Activated naive CD4-positive, alpha-beta T cell treated with anti-CD3 and anti-CD28 coated beads, Interleukin-2, amount 50 U/mL, for 16 hours (primary cell): ENCODE measurements at places on chromosomes 7 and 10.
A peak's percentile ranks its signal among the peaks of the same experiment; 100 is the strongest.

GRCh38 chr7:40658729-40659128 is 523.9 kb downstream of the SUGCT start:
- DNase-seq: no peak

DNA sequence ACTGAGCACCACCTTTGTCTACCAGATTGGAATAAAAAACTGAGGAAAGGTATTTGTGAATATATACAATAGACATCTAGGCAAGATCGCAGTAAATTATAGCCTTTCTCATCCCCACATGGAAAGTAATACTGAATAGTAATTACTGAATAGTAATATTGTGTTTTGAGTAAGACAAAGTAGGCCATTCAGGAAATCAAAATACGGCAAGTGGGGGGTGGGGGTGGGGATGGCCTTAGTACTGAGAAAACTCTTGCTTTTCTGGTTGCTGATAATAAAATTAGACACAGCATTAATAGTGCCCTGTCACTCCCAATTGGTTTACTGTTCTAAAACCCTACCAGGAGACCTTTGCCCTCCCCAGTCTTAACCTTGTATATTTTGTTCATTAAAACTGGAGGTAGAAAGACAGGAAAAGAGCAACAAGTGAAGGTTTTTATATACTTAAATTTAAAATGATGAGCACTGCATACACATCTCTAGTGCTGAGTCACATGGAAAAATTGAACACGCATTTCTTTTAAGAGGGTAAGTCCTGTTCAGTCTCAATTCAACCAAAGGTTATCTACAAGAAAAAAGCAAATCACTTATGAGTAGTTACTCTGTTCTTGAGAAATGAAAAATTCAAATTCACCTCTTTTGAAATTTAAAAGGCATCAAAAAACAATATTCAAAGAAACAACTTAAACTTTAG is 65.6 kb downstream of the IGF2BP3 start:
- no peak for DNase-seq

GRCh38 chr7:22356701-22357310 is at the start of gene RAPGEF5:
RAPGEF5 (minus strand) TSS chr7:22357154; CDS start chr7:22357060, 94 bp downstream.
- DNase-seq: no peak

DNA sequence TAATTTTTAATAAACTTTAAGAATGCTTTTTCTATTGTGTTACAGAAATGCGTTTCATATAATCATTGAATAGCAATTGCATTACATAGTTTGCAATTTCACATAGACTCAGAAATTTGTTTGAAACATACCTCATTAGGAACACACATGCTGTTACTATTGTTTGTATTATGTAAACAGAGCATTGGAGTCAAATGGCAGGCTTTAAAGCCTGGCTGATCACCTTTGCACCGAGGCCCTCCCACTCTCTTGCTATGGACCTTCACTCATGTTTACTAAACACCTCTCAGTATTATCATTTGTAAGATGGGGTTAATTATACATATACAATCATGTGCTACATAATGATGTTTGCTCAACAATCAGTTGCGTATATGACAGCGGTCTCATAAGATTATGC is 203.6 kb upstream of the NPSR1 start:
- no peak for DNase-seq

- no peak for DNase-seq
Measured at GRCh38 chr10:59167512-59167911, 8.9 kb upstream of the PHYHIPL start.

DNA sequence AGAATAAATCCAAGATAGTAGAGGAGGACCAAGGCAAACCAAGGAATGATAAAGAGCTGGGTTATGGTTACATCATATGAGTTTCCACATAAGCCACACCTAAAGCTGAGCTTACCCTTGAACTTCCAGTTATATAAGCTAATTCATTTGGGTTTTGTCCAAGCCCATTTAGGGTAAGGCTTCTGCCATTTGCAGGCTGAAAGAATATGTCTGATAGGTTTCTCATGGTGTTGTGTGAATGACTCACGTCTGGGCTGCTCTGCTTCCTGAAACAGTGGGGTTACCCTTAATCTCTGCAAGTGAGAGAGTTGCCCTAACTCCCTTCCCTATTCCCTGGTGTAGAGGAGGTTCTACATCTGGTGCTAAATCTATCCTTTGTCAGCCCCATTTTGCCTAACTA is 60.8 kb downstream of the PTTG1IP2 start:
- DNase-seq: no peak

DNA sequence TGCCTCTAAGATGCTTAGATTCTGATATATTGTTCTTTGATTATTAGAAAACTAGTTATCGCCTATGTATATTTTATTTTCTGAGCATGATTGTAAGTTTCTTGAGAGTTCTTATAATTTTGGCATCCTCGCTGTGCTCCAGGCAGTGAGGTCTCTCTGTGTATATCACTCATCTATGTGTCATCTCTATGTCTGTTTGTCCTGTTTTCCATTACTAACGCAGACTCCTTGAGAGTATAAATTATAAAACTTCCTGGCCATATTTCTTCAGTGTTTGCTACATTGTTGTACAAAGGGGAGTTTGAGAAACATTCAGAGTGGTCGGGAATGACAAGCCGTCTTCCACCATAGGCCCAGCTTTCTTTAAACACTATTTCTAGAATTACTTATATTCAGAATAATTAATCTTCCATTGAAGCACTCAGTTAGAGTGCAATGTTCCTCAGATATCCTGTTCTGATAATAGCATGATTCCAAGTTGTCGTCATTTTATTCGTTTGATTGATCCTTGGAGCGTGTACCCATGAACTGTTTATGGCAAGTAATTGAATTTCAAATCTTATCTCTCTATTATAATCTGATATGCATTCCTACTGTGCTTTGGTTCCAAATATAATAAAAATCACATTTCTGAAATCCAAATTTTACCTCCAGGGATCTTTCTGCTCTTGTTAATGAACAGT is 206.6 kb downstream of the BAMBI start:
- DNase-seq: no peak

DNA sequence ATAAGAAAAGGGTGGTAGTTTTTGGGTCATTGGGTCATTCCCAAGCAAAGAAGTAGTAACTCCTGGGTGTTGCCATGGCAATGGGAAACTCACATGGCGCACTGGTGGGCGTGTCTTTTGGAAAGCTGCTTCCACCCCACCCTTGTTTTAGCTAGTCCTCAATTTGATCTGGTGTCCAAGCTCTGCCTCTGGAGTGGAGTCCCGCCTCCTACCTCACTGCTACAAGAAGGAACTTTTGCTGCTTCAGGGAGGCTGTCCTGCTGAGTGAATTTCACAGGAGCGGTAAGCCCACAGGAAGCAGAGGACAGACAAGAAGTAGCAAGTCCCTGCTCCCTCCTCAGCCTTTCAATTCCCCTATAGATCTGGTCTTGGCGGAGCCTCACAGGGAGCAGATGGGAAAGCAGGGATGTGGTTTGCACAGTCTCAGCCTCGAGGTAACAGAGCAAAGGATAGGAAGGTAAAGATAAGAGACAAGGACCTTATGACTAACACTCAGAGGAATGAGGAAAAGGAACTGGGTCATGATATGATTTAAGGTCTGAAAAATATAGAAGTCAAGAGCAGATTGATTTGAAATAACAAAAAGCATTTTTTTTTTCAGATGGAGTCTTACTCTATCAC is 700.3 kb downstream of the TNS3 start:
- no peak for DNase-seq

DNA sequence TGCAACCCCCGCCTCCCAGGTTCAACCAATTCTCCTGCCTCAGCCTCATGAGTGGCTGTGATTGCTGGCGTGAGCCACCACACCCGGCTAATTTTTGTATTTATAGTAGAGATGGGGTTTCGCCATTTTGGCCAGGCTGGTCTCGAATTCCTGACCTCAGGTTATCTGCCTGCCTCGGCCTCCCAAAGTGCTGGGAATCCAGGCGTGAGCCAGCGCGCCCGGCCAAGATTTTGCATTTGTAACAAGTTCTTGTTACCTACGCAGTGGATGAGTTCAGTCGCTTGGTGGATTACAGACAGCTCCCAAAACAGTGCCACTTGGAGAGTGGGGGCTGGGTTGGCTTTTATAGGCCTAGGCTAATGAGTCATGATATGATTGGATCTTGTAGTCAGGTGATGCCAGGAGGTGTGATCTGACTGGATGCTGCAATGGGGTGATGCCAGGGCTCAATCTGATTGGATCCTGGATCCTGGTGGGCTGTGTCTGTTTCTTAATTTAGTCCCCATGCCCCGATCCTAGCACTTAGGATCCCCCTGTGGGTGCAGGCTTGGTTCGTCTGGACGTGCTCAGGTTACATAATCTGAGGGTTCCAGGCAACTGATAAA is 20.3 kb downstream of the SBDS start:
- no peak for DNase-seq

- DNase-seq: no peak
Measured at GRCh38 chr10:30422981-30423654, 10.9 kb upstream of the MAP3K8 start.

DNA sequence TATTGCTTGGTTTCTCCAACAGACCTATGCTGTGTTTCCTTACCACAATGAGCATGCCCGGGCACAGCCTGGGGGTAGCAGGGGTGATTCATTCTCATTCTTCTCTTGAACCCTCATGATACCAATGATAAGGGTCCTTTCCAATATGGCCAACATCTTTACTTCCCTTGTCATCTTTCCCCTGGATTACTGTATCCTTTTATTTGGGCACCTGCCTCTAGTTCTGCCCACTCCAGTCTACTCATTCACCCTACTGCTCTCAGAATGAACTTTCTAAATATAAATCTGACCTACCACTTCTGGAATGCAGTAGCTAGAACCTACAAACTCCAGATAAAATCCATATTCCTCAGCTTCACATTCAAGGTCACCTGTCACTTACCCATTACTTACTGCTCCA is 26.4 kb upstream of the ITPRID1 start:
- DNase-seq: no peak

- DNase-seq: no peak
Measured at GRCh38 chr10:44413416-44413815, 28.5 kb upstream of the CXCL12 start.

GRCh38 chr7:23966941-23967340 is 256.9 kb downstream of the STK31 start:
- no peak for DNase-seq

DNA sequence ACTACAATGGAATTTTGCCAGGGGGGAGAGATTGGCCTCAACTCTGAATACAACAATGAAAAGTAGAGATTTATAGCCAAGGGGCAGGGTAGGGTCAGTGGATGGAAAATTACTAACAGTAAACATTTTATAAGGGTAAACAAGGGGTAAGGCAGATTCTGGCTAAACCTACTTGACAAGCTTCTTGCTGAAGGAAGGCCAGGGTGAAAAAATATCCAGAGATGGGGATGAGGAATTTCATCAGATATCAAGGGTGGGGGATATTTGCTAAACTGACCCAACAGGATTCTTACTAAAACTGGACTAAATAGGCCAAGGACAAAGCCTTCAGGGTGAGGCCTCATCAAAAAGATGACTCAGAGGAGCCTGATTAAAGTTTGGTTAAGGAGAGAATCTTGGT is 156.3 kb downstream of the RTKN2 start:
- no peak for DNase-seq

- DNase-seq: no peak
Measured at GRCh38 chr10:119316729-119317097, 109.3 kb downstream of the GRK5 start.

DNA sequence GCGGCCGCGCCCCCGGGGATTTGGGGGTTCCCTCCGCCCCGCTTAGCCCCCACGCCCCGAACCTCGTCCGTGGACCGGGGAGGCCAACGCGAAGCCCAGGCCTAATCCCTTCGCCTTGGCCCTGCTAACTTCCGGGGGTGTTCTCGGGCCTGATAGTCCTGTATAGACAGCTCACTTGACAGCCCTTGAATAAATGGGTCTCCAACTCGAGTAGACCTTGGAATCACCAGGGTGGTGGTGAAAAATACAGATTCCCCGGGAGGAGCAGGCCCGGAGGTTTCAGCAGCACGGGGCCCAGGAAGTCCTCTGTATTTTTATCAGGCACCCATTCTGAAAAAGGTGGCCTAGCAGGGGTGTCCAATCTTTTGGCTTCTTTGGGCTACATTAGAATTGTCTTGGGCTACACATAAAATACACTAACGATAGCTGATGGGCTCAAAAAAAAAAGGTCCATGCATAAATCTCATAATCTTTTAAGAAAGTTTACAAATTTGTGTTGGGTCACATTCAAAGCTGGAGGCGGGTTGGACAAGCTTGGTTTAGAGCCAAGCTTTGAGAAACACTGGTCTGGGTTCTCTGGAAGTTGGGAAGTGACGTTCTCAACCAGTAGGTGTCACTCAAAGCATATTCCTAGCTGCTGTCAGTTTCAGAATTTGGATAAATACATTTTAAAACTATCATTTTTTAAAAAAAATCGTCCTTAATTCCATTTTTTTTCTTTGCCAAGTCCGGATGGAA is 221.7 kb downstream of the PHTF2 start:
- no peak for DNase-seq

- no peak for DNase-seq
Measured at GRCh38 chr7:155869784-155870076, 57.5 kb upstream of the SHH start.

- DNase-seq: no peak
Measured at GRCh38 chr10:132738454-132739224, 47.3 kb downstream of the NKX6-2 start.

DNA sequence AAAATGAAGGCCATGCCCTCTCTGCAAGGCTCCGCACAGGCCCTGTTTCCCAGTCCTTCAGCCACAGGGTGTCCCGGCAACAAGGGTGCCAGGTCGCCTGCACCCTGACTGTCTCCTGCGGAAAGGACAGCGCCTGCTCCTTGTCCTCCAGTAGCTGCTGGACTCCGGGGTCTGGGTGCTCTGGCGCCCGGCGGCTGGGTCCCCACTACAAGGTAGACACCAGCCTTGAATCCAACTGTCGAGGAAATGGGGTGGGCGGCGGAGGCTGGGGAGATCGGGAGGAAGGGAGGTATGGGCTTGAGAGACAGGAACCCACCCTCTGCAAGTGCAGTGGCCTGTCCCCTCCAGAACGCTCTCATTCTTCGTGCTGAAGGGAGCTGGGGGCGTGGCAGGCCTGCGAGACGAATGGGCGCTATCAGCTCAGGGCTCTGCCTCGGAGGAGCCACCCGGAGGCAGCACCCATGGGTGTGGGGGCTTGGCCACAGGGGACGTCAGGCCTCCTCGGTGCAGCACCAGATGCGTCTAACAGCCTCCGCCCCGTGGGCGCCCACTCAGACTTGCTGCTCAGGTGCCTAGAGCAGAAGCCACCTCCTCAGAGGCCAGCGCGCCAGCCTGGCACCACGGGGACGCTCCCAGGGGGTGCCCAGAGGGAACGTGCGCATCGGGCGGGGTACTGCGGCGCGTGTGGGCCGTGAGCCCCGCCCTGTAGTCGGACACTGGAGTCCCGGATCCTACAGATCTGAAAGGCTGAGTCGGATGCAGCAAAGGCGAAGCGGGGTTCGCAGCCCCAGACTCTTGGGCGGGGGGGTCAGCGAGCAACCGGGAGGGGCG is 15.6 kb downstream of the ADAM8 start:
- DNase-seq: peak; percentile 62

GRCh38 chr10:51260376-51260775 is 186.1 kb downstream of the PRKG1 start:
- DNase-seq: no peak

- DNase-seq: no peak
Measured at GRCh38 chr10:4586776-4587175, 239.2 kb upstream of the AKR1E2 start.

- DNase-seq: no peak
Measured at GRCh38 chr7:107234436-107234835, 65.6 kb downstream of the HBP1 start.

- DNase-seq: no peak
Measured at GRCh38 chr10:36281831-36282331, 639.8 kb upstream of the FZD8 start.
